Effector CD8-positive, alpha-beta T cell (primary cell): ENCODE measurements at places on chromosomes 11 and 22.

GRCh38 chr22:27215871-27216270 lies 558.5 kb downstream of the MIAT start:
- no peak for DNase-seq

DNA sequence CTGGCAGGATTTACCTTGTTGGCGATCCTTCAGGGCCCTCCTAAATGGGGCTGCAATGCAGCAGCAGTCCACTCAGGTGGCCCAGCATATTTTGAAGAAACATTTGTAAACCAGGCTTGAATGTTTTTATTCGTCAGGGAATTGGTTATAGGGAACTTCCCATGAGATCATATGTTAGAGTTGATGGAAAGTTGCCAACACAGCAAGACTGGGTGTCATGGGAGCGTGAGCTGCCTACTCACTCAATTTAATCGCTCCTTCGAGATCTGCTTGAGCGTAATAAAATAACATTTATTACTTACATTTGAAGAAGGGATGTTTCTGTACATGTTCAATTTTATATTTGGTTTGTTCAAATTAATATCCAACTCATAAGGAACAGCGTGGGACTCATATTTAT lies 19.4 kb downstream of the OR2AT4 start:
- no peak for DNase-seq

DNA sequence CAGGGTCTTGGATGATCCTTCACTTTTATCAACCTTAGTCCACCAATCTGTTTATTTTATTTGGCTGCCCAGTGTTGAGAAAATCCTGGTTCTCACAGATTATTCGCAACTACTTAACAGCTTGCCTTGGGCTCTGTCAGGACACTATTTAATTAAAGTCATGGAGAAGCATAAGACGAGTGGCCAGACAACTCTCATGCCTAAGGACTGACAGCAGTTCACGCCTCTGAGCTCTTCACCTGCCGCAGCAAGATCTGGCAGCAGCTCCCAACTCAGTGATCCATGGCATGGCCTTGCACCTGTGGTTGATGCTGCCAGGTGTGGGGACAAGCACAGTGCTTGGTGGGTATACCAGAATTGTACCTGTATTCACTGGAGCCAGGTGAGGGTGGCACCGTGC lies 37.8 kb downstream of the HIRA start:
- DNase-seq: no peak

- DNase-seq: peak; percentile 43
Observed at GRCh38 chr11:119741369-119742262, 12.6 kb upstream of the NECTIN1 start.

DNA sequence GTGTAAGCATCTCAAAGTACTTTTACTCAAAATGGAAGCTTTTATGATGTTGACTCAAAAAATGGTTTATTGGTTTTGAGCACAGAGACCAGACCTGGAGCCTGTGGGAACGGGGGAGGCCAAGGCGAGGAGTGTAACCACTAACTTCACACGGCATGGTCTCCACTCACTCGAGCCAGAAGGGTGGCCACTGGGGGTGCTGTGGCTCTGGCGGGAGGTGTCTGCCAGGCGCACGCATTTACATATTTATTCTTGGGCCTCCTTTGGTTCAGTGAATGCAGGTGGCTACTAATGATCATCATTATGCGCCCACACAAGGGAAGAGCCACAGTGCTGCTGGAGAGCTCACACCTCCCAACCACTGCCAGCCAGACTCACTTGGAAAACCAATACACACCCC lies 64.6 kb downstream of the FLRT1 start:
- DNase-seq: no peak

DNA sequence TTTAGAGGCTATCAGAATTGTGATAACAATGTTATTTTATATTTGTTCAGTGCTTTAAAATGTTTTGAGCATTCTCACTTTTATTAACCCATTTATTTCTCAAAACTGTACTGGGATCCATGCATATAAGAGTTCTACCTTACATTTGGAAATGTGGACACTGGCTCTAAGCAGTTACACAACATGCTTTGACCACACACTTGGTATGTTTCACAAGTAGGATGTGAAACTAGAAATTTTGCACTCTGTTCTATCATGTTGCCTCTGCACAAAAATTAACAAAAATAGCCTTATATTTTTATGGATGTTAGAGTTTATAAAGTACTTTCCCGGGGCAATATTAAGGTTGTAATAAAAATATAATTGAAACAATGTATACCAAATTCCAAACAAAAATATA lies 126.9 kb upstream of the CHORDC1 start:
- no peak for DNase-seq

- no peak for DNase-seq
Observed at GRCh38 chr11:102416976-102417375, 35.6 kb downstream of the TMEM123 start.

GRCh38 chr11:14499178-14499559 lies 442 bp downstream of the COPB1 start:
- peak; percentile 38 for DNase-seq

GRCh38 chr22:49586244-49586748 lies 241.4 kb downstream of the BRD1 start:
- no peak for DNase-seq
